Uterus (tissue), 4 donors: ENCODE measurements at places on chromosomes 12 and 14. TPM values are rescaled to one million over a fixed set of nuclear protein-coding genes. Genes with fewer than 3 reads are reported as not detected.
A peak's percentile ranks its signal among the peaks of the same experiment; 100 is the strongest.

- DNase-seq = no peak
These were observed 64.0 kb downstream of the SPTSSA start for GRCh38 chr14:34398024-34398423.

DNA sequence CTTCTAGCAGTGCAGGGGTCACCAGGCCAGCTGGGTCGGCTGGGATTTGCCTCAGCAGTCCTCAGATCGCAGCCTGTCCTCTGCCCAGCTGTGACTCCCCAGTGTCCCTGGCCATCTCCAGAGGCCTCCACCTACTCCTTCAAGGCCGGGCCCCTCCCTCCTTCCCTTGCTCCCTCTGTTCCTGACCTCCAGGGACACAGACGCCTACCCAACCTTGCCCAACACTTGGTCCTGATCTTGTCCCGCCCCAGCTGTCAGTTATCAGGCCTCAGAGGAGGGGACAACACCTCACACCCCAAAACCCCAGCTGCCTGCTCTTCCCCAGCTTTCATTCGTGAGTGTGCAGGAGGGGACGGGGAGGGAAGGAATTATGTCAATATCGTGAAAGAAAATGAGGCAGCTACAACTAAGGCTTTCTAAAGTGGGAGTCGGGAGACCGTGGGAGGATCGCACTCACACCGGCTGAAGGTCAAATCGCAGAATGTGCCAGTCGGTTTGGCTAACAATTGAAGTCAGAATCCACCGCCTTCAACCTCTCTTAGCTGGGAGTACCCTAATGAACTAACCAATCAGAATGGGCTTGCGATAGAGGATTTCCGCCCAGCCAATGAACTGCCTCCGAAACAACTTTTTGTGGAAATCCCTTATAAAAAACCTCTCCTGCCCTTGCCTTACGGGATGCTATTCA lies 9.4 kb upstream of the PLBD2 start:
- no peak for DNase-seq

DNA sequence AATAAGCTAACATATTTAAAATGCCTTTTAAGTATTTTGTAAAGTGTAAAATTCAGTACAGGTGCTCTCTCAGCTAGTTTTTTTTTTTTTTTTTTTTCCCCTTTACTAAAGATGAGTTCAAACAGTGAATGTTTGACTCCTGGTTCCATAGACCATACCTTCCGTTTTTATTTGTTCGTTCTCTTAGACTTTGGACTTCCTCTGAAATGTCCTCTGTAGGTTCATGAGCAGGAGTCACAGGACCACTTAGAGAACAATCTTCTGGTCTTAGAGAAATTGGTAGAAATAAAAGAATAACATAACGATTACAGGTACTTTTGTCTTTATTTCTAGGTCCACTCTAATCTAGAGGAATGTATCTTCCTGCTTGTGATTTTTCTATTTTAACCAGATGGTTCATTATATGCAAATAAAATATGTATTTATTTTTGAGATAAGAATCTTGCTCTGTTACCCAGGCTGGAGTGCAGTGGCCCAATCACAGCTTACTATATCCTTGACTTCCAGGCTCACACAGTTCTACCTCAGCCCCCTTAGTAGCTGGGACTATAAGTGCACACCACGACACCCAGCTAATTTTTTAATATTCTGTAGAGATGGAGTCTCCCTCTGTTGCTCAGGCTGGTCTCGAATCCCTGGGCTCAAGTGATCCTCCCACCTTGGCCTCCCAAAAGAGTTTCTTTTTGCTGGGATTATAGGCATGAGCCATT lies 25.8 kb downstream of the STYX start:
- no peak for DNase-seq

DNA sequence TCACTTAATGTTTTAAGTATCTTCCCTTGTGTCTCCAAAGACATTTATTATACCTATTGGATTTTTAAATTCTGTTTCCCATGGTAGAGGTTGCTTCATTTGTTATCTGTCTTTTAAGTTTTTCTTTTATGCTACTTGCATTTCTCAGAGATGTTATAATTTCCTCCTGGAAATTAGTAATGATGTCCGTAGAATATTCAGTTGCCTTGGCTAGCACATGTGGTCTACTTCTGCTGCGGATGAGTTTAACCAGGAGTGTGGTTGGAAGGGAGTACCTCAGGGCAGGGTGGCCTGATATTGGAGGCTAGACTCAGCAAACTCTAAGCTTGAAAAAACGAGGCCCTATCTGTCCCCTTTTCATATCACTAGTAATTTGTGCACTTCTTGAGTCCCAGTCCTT lies 8.8 kb upstream of the EVL start:
- no peak for DNase-seq

The PMCH gene
- total RNA-seq = not detected

The SLC8B1 gene
- 14.2 TPM for total RNA-seq

DNA sequence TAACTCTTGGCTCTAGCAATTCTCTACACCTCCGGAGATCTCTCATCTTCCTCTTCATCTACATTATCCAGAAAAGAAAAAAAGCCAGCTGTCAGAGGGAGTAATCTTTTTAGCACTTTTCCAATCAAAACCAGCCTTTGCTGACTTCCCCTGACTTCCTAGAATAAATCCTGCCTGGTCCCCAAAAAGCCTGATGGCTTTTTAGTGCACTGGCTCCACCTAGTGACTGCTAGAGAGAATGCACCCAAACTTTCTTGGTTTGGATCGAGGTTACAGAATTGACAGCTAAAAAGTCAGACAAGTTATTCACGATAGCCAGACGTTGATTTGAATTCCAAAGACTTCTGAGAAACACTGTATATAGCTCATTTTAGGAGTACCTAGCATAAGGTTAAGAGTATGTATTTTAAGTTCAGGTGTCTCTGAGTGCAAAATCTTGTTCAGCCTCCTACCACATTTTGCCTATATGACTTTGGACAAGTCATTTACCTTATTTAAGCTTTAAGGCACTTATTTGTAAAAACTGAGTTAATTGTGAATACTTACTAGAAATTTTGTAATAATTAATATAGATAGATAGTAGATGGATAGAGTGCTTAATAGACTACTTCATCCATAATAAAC lies 185.7 kb upstream of the GRIN2B start:
- peak; percentile 16 for DNase-seq

GRCh38 chr14:95522116-95522515 lies 5.7 kb upstream of the SYNE3 start:
- DNase-seq = no peak

DNA sequence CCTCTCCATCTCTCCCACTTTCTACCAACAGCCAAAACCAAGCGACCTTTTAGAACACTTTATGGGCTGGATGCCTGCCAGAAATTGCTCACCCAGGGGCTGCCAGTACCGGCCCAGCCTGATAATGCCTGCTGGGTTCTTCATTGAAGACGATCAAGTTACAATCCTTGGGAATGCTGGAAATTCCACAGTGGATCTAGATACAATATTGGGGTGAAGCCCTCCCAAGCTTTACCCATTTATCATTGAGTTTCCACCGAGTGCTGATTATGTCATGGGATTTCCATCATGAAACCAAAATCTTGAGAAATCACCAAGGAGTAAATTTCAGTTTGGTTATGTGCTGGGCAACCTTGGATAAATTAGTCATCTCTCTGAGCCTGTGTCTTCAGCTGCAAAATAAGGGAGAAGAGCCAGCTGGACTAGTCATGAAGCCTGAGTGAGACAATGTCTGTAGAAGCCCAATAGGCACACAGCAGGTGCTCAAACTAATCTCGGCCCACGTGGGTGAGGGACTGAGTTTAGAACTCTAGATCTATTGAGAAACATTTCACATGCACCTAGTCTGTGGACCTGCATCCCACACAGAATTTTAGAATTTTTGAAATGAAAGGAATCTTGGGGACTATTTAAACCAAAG lies 75.5 kb upstream of the CLMN start:
- no peak for DNase-seq

DNA sequence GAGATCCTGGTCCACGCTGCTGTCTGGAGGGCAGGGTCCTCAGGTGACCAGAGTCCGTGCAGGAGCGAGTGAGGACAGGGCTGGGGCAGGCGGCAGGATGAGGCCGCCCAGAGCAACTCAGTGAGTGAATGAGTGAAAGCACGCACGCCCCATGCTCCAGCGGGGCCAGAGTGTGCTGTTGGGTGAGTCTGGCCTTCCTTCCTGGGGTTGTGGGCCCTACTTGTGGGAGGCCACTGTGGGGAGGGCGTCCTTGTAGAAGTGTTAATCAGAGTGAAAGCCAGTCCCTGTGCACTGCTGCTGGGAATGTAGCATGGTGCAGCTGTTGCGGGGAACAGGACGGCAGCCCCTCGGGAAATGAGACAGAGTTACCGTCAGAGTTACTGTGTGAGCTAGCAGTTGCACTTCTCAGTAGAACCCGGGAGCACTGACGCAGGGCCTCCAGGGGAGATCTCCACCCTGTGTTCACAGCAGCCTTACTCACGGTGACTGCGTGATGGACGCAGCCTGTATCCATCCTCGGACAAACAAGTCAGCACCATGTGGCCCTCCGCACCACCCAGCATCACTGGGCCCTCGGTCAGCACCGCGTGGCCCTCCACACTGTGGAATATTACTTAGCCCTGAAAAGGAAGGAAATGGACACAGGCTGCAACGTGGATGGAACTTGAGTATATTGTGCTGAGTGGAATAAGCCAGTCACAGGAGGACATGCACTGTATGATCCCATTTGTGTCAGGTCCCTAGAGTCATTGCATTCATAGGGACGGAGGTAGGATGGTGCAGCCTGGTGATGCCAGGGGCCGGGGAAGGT lies 22.1 kb downstream of the PACS2 start:
- no peak for DNase-seq

The CLEC2A gene
- not detected for total RNA-seq

DNA sequence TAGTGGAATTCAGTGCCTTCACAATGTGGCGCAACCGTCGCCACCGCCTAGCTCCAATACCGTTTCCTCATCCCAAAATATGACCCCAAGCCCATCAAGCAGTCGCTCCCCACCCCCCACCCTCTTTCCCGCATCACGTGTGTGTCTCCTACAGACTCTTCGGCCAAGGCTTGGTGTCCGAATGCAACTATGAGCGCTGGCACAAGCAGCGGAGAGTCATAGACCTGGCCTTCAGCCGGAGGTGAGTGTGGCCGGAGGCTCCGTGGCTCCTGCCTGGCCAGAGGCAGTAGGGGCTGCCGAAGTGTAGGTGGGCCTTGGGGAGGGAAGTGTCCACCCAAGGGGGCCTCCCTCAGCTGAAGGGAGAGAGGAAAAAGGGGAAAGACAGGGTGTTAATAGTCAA lies 15.8 kb downstream of the CYP46A1 start:
- DNase-seq = no peak

The KLHDC1 gene
- 35.3 TPM for total RNA-seq

GRCh38 chr12:47839214-47839876 lies 19.6 kb upstream of the HDAC7 start:
- no peak for DNase-seq
